HAP-1 (cell line): ENCODE measurements at places on chromosomes 7 and 10.

GRCh38 chr7:142891490-142892082 is 6.0 kb upstream of the TRPV6 start:
- DNase-seq = no peak

DNA sequence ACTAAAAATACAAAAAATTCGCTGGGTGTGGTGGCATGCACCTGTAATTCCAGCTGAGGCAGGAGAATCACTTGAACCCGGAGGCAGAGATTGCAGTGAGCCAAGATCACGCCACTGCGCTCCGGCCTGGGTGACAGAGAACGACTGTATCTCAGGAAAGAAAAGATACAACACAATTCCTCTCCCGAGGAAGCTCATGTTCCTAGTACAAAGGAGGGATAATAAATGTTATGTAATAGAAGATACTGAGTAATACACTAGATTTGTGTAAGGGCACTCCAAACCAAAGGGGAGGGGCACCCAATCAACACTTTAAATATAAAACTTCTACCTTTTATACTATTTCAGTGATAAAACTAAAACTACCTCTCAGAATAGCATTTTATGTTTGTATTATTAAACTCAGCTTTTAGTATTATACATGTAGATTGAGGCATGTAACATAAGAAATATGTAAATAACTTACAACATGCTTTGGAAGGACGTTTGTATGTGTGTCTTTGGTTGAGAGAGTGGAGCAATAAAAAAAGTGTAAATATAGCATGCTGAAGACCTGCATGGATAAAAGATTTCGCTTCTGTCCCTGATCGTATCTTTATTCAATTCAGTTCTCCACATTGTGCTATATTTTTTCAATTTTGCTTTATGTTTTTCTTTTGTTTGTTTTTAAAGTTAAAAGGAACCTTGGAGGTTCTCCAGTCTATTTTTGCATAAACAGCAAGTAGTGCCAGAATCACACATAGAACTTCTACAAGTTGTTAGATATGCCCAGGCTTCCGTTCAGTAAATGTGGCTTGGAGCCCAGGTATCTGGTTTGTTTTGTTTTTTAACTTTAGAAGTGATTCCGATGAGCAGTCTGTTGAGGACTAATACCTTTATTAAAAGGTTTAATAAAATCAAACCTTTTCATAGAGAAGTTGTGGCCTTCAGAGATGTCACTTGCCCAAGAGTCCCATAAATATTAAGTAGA is 71.9 kb downstream of the WAC start:
- no peak for DNase-seq

GRCh38 chr7:91180746-91181145 is 83.5 kb upstream of the FZD1 start:
- DNase-seq = no peak

DNA sequence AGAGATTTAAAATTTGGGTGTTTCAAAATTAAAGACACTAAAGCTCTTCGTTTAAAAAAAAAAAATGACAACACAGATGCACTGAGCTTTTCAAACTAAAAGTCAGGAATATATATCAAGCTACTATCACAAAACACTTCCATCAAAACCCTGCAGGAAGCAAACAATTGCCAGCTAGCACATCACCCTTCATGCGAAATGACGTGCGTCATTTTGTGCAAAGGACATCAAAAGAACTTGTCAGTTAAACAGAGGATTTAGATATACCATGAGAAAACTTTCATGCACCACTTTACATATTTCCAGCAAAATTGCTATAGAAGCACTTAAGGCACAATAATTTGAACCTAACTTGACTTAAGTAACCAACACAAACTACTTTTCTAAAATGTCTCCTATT is 264.7 kb downstream of the GRM8 start:
- DNase-seq = no peak

- no peak for DNase-seq
Observed at GRCh38 chr7:77699056-77699455, 2.8 kb downstream of the RSBN1L start.

- DNase-seq = no peak
Observed at GRCh38 chr10:124229201-124229988, 136.0 kb upstream of the CHST15 start.

- peak; percentile 86 for DNase-seq
Observed at GRCh38 chr10:13349463-13350274, 1.6 kb upstream of the SEPHS1 start.

- no peak for DNase-seq
Observed at GRCh38 chr10:32687116-32687515, 241.2 kb downstream of the CCDC7 start.

- DNase-seq = no peak
Observed at GRCh38 chr10:57303566-57303965, 942.5 kb upstream of the ZWINT start.

DNA sequence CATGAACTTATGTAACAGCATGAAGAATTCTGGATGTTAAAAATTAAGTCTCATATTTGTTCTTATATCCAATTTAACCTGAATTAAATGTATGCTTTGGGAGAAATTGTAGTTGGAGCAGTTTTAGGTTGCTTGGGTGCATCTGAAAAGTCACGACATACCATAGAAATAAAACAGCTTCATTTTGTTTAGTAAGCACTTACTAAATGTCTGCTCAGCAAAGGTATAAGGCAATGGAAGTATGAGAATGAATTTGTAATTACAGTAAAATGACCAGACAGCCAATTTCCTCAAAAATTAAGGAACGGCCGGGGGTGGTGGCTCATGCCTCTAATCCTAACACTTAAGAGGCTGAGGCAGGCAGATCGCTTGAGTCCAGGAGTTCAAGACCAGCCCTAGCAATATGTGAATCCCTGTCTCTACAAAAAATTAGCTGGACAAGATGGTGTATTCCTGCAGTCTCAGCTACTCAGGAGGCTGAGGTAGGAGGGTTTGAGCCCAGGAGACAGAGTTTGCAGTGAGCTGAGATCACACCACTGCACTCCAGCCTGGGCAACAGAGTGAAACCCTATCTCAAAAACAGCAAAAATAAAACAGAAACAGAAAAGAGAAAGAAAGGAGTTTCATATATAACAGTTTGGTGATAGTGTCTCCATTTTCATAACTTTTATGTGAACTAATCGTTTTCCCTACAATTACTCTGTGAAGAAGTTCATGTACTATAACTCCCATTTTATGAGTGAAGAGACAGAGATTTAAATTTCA is 47.2 kb upstream of the KLF6 start:
- DNase-seq = no peak

- no peak for DNase-seq
Observed at GRCh38 chr7:153385502-153385901, 626.0 kb downstream of the ACTR3B start.

DNA sequence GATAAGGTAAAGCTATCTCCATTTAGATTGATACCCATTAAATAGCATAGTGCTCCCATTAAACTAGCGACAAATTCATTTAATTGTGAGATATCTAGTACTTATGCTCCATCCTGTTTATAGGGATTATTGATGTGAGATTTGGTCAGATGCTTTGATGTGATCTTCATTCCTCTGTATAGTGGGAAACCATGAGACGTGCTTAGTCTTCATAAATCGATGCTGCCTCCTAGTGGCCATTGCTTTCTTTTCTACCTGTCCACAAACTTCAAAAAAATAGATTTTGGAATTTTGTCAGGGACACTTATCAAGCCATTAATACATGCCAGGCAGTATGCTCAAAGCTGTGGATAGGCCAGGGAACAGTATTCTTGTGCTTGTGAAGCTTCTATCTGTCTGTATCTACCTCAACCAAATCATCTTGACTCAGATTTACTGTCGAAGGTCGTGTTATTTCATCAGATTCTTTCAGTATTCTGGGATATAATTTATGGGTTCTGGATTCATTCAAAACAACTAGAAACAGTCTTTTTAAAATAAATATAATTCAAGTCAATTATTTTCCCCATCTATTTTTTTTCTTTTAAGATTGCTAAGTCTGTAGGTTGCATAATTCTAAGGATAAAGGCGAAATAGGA is 12.0 kb downstream of the LSM8 start:
- peak; percentile 82 for DNase-seq

DNA sequence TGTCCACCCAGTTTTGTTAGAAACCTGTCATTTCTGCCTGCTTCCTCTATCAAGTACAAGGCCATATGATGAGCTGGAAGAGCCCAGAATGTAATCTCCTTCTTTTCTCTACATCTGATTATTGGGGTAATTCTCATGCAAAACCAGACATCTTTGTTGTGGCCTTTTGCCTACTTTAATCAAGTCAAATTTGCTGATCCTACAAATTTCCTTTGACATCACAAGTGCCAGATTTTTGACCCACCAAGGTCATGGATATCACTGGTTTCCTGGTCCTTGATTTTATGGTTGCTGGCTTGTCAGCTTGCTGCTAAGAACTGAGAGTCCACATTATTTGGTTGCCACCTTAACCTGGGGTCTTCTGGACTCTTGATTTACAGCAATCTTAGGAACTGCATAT is 336.1 kb downstream of the TFEC start:
- DNase-seq = no peak

- no peak for DNase-seq
Observed at GRCh38 chr7:151246851-151247580, 1.5 kb downstream of the SMARCD3 start.

GRCh38 chr10:78375854-78376785 is 342.5 kb downstream of the RPS24 start:
- DNase-seq = peak; percentile 15

GRCh38 chr7:32034052-32034451 is 36.2 kb downstream of the PDE1C start:
- DNase-seq = no peak

GRCh38 chr10:99551158-99551557 is 18.4 kb downstream of the NKX2-3 start:
- peak; percentile 72 for DNase-seq

DNA sequence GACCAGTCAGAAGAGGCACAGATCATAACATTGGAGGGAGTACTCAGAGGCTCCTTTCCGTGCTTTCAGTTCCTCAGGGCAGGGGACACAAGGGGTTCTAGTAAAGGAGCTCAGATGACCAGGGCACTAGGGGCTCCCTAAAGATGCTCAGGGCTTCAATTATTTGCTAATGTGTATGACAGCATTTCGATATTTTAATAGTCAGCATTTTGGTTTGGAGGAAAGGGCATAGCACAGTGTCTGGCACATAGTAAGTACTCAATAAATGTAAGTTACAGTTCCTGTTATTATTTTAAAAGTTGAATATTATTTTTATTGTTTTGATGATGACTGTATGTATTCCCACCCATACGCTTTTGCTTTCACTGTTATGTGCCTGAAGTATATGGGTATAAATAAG is 260.0 kb downstream of the REEP3 start:
- DNase-seq = no peak

GRCh38 chr10:15464381-15464780 is 93.3 kb upstream of the FAM171A1 start:
- DNase-seq = no peak

DNA sequence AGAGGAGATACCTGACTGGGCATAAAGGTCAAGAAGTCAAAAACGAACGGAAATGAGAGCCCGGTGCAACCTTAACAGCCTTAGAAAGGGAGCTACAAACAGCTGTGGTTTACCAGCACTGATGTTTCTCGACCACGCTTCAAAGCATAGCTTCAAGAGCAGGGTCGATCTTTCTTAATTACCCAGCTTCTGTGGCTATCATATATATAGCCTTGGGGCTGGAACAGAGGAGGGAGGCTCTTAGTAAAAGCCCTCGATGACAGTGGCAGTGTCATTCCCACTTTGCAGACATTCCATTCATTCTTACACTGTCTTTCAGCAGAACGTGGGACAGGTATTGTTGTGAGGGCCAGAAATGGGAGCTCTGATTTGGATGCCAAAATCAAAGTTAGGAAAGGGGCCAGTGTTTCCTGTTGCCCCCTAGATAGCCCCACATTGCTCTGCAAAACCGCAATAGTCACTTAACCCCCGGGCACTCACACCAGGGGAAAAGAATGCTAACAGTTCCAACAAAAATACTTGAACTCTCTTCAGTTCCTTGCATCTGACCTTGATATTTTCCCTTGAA is 141.5 kb downstream of the MTPAP start:
- no peak for DNase-seq

DNA sequence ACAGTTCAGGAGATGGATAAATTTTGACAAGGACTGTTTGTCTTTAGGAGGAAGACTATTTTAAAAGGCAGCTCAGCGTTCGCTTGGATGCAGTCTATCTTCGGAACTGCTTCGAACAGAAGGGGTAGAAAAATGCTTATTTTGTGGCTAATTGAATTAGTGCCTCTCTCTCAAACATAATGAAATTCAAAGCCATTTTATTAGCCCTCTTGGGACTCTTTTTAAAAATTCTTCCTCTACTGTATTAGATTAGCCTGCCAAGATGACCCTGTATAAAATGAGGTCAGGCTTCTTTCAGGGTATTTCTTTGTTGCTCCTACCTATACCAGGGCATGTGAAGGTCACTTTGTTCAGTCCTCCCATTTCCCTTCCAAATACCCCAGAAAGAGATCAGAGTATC is 379.2 kb upstream of the NFE2L3 start:
- no peak for DNase-seq

DNA sequence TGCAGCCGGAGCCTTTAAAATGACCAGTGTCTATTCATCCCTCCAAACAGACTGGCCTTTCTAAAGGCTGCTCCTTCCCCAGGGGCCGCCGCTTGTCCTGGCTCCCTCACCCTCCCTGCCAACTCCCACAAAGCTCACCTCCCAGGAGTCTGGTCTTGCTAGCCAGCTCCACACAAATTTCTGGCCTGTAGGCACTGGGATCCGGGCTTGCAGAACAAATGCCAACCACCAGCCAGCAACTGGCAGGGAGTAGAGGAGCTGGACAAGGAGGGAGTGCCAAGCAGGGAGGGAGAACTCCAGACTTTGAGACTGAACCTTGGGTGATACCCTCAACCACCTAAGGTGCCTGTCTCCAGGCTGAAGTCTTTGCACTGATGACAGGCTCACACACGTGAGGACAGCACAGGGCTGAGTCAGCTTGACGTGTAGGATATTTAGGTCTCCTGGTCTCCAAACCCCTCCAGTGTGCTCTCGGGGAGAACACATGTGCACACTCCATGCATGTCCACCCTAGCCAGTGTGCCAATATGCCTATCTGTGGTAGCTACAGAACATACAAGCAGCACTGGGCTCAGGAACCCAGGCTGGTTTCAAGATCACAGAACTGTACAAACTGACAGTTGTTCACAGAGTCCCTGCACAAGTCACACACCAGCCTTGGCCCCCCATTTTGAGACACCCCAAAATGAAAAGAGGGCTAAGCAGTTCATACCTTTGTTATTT is 6.0 kb downstream of the PAX2 start:
- DNase-seq = no peak

GRCh38 chr10:89540420-89540949 is 5.1 kb upstream of the SLC16A12 start:
- DNase-seq = no peak

GRCh38 chr10:74024600-74024999 is 26.7 kb downstream of the VCL start:
- no peak for DNase-seq

GRCh38 chr10:35083242-35083641 is 6.9 kb downstream of the CUL2 start:
- DNase-seq = no peak

GRCh38 chr10:128070161-128070560 is 56.1 kb downstream of the MKI67 start:
- DNase-seq = no peak
